ENCODE measurements at places on chromosomes 7 and 10.
A peak's percentile ranks its signal among the peaks of the same experiment; 100 is the strongest.

- no peak for DNase-seq
Measured at GRCh38 chr7:339062-339342, 49.0 kb downstream of the FOXL3 start.

DNA sequence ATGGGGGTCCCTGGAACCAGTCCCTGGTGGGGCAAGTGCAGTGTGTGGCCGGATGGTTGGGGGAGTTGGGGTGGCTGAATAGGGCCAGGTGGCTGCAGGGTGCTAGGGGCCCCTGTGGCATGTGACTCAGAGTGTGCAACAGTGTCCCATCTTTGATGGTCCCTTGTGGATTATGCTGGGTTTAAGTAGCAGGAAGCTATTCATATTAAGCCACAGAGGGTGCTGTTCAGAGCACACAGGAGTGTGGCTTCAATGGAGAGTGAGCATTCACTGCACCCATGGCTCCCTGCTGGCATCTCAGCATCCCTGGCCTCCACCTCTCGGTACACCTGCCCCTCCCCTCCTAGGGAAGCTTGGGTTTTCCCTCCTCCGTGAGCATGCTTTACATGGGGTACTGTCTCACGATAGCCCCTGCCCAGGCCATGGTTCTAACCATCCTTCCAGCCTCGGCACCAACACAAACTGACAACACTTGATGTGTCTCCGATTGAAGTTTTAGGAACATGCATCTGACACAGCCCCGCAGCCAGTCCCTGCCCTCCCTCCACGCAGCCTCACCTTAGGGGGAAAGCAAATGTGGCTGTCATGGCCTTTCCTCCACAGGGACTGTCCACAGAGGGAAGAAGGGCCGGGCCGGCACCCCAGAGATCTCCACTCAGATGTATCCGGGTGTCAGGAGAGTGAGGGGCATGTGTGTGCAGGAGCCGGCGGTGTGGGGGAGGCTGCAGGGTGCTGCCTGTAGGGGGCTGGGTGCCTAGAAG, 30.4 kb upstream of the PPIF start:
- DNase-seq = no peak

- no peak for DNase-seq
Measured at GRCh38 chr10:127133672-127134500, 62.5 kb downstream of the INSYN2A start.

DNA sequence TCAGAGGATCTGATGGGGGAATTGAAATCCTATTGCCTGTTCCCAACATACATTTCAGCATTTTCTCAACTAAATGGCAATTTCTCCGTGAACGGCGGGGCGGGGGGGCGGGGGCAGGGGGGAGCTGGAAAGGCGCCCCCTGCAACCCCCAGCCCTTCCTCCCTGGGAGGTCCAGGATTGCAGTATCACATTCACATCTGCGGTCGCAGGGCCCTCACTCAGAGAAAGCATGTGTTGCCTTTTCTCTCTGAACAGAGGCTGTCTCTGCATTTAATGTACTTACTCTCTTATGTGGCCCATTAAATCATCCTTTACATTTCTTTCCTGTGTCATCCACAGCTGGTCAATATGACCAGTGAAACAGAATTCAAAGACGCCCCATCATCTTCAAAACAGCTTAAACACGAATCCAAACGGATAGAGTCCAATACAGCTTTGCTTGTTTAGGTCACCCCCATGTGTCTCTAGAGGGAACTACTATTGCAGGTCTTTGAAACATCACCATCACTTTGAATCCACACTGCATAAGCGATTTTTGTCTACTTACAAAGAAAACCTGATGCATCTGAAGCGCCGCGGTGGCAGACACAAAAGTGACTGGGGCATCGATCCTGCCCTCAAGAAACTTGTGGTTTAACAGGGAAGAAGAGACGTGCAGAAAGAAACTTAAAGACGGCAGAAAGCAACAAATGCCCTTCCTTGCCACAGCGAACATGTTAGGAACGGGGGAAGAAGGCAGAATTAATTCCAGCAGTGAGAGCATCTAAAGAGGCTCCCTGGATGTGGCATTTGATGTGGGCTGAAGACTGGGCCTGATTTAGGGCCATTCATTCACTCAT, 17.0 kb upstream of the ECHDC3 start:
- peak; percentile 81 for DNase-seq

- DNase-seq = no peak
Measured at GRCh38 chr7:12684733-12685132, 2.7 kb upstream of the ARL4A start.

- DNase-seq = no peak
Measured at GRCh38 chr10:110758898-110759297, 112.8 kb upstream of the PDCD4 start.

DNA sequence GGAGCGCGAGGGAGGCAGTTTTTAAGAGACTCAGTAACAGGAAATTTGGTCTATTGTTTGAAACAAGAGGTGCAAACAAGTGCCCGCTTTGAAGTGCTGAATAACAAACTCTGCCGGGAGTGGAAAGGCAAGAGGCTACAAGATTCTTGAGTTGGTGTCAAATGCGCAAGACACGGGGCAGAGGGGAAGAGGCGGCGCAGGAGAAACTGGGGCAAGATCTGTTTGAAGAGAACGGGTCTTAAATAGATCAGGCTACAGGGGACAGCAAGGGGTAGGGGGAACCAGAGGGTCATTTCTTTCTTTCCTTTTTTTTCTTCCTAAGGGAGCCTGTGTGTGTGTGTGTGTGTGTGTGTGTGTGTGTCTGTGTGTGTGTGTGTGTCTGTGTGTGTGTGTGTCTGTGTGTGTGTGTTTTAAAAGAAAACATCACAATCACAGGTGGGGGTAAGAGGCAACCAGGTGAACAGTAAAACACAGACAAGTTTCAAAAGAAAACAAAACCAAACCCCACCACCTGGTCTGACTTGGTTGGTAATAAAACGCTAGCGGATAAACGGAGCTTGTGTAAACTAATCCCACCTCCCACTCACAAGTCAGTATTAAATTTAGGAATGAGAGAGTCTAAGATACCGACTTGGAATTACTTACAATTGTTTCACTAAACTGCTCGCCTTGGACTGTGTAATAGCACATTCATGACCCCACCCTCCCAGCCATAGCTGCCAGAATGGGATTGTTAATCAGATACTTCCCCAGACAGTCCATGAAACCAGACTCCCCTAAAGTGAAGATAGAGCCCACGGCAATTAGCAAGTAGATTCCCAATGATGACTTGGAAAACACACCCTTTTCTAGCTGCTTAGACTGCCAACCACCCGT, 13.1 kb upstream of the CUX1 start:
- no peak for DNase-seq
